Activated naive CD4-positive, alpha-beta T cell (primary cell): ENCODE measurements at places on chromosomes 13 and 19.

GRCh38 chr13:77000475-77000874, 8.6 kb downstream of the CLN5 start:
- no peak for DNase-seq

- no peak for DNase-seq
These were observed 10.5 kb upstream of the CEACAM6 start for GRCh38 chr19:41744850-41745249.

DNA sequence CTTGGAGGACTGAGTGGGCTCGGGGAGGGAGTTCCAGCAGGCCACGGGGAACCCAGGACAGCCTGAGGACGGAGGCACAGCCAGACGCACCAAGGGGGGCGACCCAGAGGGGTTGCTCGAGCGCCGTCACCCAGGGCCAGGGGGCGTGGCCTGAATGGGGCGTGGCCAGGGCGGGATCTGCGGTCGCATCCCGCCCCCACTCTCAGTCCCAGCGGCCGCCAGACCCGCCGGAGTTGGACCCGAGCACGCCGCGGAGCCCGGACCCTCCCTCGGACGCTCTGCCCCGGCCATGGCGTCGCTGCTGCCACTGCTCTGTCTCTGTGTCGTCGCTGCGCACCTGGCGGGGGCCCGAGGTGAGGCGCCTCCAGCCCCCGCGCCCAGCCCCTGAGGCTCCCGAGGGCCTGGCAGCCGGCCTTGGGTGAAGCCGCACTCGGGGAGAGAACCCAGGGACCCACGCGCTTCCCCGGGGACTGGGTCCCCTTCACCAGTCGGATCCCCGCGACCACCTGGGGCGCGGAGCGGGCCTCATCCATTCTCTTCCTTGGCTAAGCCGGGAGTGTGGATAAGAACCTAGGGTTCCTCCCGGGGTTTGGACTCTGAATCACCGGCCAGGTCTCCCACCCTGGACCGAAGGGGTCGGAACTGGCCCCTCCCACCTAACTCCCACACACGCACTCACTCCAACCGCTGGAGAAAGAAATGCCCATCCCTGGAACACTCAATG, at the start of gene CILP2:
CILP2 (plus strand) TSS at position 205 of the 724 bp plus-strand sequence; CDS start at position 290, 85 bp downstream.
- DNase-seq: peak; percentile 49

DNA sequence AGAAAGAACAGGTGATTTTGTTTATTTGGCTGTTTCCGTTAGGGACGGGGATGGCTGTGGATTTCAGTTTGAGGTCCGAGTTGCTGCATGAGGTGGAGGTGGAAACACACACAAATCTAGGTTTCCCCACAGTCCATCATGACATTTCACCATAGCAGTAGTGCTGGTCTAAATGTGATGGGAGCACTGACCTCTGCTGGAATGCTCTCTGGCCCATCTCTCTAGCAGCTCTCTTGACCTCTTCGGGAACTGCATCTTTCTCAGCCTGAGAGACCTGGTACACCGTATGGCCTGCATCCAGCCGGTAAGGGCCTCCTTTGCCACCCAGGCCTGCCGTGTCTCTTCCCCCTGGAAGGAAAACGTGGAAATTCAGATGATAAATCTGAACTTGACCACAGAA, 154.0 kb downstream of the RGCC start:
- no peak for DNase-seq

DNA sequence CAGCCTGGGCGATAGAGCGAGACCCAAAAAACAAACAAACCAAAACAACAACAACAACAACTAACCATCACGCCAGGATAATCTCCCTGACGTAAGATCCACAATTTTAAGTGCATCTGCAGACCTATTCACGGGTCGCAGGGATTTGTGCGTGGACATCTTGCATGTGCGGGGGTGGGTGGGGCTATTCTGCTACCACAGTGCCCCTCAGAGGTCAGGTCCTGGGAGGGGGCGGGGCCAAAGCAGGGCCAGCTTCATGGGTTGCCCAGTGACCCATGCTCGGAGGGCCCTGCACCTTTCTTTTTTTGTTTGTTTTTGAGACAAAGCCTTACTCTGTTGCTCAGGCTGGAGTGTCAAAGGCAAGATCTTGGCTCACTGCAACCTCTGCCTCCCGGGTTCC, 2.6 kb upstream of the CDC42EP5 start:
- no peak for DNase-seq

- no peak for DNase-seq
These were observed 18.1 kb downstream of the NALCN start for GRCh38 chr13:101398191-101398590.

- no peak for DNase-seq
These were observed 1.1 kb downstream of the NUDT19 start for GRCh38 chr19:32692727-32693061.

GRCh38 chr19:51921949-51922348, 5.3 kb upstream of the ZNF613 start:
- no peak for DNase-seq

DNA sequence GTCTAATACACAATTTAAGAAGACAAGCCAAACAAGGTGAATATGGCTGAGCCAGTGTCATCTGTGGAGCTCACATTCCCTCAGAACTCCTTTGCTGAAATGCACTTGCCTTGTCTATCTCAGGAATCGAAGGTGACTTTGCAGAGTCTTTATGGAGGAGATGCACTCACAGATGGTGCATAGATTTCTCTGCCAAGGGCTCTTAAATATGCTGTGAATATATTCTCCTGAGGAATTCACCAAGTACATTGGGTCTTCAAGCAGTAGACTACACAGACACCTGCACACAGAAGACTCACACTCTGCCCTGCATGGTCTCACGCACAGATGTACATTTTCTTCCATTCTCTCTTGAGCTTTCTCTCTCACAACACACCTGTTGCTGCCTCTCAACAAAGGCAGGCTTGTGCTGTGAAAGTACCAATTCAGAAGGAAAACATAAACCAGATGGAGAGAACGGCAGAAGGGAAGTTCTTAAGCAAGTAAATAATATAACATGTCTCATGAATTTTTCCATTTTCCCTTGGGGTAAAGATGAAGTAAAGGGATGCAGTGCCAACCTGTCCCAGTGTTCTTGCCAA, 174.7 kb downstream of the DLEU7 start:
- no peak for DNase-seq

DNA sequence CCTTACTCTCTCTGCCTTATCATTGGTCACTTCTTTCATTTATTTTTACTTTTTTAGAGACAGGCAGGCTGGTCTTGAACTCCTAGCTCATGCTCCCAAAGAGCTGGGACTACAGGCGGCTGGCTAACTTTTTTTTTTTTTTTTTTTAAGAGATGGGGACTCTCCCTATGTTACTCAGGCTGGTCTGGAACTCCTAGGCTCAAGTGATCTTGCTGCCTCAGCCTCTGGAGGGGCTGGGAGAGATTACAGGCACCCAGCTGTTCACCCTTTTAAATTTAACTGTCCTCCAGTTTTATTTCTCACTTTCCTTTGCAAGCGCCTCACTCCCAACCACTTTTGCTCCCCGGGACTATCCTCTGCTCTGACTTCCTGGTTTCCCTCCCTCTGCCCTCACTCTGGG, 5.6 kb upstream of the CLDN10 start:
- DNase-seq: no peak

DNA sequence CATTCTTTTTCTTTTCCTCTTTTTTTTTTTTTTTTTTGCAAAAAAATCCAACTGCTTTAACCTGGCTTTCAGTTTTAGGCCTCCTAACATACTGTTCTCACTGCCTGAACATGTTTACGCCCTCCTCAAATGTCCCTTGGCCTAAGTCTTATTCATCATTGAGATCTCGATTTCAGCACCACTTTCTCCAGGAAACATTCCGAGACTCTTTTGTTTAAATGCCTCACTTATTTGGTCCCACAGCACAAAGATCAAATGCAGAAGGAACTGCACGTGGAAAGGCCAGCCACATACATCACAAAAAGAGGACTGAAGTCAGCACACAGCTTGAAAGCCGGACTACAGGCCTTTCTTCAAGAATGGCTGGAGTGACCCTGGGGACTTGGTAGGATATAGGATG, 79.2 kb upstream of the POMP start:
- DNase-seq: no peak
